CD4-positive, alpha-beta memory T cell (primary cell): ENCODE measurements at places on chromosomes 5 and 9. TPM values are rescaled to one million over a fixed set of nuclear protein-coding genes. Genes with fewer than 3 reads are reported as not detected.

DNA sequence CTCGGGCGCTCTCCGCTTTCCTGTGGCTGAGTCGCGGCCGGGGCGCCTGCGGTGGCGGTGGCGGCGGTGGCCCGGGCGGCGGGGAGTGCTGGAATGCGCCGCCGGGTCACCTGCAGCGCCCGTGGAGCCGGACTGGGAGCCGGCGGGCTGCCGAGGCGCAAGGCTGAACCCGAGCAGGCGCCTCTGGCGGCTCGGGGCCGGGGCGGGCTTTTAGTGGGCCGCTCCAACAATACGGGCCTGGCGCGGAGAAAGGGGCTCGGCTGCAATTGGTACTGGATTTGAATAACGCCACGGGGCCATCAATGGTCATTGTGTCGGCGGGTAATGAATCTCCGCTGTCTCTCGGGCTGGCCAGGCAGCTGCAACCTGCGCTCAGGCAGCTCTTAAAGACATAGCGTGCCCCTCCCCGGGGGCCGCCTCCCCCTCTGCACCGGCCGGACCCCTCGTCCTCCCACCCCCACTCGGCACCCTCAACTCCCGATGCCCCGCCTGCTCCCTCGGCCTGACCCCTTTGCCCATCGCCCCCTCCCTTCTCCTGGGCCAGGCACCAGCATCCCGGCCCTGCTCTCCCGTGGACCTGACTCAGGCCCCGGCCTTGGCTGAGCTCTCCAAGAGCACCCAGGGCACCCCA is 22.1 kb downstream of the URM1 start:
- DNase-seq = no peak

- DNase-seq = no peak
Measured at GRCh38 chr9:93673021-93673838, 96.8 kb downstream of the PHF2 start.

DNA sequence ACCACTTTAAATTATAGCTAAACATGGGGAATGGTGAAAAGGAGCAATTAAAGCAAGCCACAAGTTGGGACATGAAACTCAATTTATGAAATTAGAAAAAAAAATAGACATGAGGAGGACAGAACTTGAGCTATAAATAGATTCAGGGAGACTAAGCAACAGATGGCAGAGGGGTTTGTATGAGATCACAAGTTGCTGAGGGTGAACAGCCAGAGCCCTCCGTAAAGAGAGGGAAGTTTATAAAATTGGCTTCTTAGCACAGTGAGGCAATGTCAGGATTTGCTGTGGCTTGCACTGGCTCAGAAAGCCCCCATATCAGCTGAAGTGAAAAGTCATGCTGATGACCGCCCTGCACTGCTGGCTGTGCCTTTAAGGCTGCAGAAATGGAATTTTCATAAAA is 443.4 kb upstream of the CD180 start:
- DNase-seq = no peak

GRCh38 chr5:175854231-175855040 is 16.9 kb upstream of the CPLX2 start:
- DNase-seq = no peak

DNA sequence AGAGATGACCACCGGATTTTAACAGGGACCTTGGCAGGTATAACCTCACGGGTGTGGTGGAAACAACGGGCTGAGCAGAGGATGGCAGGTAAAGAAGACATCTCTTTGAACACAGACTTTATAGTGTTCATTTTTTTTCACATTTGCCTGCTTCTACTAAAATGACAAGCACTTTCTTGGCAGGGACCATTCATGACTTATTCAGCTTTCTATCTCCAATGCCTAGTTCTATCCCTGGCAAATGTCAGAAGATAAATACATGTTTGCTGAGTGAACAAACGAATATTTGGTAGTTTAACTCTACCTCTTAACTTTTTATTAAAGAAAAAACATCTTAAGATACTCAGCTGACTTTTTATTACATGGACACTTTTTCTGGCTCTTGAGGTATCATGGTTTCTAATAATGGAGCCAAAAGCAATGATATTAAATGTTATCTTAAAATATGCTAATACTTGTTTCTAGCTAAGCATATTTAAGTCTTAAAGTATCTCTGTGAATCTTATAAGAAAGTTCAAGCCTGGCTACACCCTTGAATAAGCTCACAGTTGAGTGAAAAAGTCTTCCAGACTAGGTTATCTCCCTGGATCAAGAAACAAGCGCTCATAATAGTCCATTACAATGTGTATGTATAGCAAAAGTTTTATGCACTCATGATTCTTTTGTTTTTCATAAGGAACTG is 8.5 kb downstream of the ELL2 start:
- DNase-seq = no peak

- DNase-seq = no peak
Measured at GRCh38 chr5:133298447-133298846, 246.6 kb downstream of the HSPA4 start.

DNA sequence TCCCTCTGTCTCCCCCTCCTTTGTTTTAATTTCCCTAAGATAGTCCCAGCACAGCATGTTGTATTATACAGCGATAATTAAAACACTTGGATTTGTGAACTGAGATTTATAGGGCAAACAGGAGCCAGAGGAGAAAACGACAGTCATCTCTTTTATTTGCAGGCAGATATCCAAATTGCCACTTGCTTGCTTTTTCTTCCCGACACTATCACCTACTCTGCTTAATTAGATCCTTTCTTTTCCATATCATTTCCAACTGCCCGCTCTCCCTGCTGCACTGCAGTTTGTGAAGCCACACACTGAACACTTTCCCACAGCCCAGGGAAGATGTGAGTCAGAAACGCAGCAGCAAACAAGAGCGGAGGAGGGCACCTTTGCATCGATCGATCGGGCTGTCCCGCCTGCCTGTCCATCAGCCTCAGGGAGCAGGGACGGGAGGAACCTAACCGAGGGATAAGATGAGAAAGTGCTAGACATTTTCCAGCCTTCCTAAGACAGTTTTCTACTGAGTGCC is 35.8 kb upstream of the SPRY4 start:
- DNase-seq = no peak

GRCh38 chr9:108772301-108772894 is 83.4 kb downstream of the ACTL7B start:
- DNase-seq = no peak

- peak; percentile 61 for DNase-seq
Measured at GRCh38 chr5:143435210-143435657, 31.7 kb upstream of the NR3C1 start.

- peak; percentile 24 for DNase-seq
Measured at GRCh38 chr5:90434116-90434714, 24.7 kb upstream of the CETN3 start.

DNA sequence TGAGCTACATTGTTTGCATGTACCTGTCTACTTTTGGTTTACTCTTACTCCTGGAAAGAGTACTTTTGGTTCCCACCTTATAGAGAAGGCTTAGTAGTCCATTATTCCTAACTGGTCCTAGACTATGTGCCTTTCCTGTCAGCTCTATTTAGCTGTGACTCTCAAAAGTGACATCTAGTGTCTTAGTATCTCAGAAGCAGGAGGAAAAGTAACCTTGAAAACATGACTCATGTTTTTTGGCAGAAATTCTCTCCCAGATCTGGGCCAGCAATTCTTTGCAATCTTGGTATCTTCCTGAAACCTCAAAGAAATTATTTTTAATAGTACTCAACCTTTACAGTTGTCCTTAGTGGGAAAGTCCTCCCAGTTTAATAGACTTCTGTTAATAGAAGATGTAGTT is 691.7 kb upstream of the SEMA6A start:
- DNase-seq = no peak

GRCh38 chr5:138498376-138498775 is 33.1 kb downstream of the EGR1 start:
- no peak for DNase-seq

GRCh38 chr9:68998812-68999211 is 15.1 kb downstream of the PRKACG start:
- no peak for DNase-seq

DNA sequence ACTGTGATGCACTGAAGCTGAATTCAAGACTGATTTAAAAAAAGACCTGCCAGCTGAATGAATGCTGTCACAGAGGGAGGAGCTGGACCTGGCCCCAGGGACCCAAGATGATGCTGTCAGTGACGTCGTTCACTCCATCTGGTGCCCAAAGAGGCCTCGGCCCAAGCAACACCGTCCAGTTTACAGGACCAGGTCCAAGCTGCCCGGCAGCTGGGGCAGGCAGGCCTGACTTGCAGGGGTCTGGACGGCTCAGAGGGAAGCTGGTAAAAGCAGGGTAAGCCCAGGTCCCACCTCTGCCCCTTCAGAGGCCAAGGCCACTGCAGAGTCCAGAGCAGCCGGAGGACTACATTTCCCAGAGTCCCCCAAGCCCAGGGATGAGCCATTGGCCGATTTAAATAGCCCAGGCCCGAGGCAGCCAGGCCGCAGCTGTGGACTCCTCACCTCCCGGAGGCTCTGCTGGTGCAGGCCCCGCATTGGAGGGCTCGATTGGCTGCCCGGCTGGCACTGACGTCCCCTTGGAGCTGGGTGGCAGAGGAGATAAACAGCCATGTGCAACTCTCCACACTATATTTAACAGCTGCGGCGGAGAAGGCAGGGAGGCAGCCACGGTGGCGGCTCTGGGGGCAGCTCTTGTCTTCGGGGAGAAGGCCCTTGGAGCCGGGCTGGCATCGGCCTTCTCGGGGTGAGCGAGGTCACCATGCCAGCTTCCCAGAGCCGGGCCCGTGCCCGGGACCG is at the start of gene PLPP7:
Gene PLPP7 (plus strand): TSS at position 423 of the 735 bp plus-strand sequence. CDS start 275 bp downstream, at position 698.
- no peak for DNase-seq

- no peak for DNase-seq
Measured at GRCh38 chr9:85041466-85042137, 372.1 kb downstream of the NTRK2 start.

DNA sequence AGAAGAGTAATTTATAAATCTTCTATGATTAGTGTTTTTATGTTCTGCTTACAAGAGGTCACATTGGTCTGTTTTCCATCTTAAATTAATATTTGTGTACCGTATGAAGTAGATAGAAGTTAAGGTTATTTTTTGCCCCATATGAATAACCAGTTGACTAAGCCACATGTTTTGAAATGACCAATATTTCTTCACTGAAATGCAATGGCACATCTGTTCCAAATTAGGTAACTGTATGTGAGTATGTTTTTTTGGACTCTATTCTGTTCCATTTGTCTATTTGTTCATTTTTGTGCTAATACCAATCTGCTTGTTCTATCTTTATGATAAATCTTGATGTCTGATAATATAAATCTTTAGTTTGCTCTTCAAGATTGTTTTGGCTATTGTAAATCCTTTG is 17.7 kb downstream of the JAK2 start:
- DNase-seq = no peak

- no peak for DNase-seq
Measured at GRCh38 chr9:122389195-122389594, 18.4 kb downstream of the PTGS1 start.

DNA sequence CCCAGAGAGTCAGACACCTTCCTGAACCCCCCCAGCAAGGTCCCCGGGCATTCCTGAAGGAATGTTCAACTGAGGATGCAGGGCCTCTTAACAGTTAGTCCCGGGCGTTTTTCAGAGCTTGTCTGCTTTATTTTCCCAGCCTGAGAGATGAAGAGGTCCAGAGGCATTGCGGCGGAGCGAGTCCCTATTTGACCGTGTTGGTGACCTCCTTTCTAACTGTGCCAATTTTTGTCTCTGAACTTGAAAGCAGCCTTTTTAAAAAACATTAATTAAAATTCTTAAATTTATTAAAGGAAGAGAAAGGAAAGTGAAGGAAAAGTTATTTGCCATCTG is 433 bp upstream of the PTAR1 start:
- DNase-seq = no peak

GRCh38 chr5:89721931-89722330 is 687.6 kb downstream of the CETN3 start:
- DNase-seq = no peak

- DNase-seq = no peak
Measured at GRCh38 chr5:113974976-113975375, 386.9 kb upstream of the KCNN2 start.

DNA sequence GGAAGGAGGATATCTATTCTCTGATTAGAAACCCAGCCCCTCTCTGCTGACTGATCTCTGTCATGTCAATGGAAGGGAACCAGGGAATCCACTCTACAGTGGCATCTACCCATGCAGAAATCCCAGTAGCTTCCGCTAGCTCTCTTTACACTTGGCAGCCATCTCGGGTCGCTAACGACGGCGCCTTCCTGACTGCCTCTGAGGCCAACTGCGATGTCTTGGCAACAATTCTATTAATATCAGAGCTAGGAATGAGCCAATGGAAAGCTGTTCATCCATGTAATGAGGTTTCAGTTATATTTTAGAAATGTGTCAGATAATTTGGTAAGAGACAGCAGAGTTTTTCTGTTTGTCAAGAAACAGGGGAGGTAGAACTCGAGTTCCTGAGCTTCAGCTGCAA is 67.6 kb upstream of the ATP10B start:
- DNase-seq = no peak

DNA sequence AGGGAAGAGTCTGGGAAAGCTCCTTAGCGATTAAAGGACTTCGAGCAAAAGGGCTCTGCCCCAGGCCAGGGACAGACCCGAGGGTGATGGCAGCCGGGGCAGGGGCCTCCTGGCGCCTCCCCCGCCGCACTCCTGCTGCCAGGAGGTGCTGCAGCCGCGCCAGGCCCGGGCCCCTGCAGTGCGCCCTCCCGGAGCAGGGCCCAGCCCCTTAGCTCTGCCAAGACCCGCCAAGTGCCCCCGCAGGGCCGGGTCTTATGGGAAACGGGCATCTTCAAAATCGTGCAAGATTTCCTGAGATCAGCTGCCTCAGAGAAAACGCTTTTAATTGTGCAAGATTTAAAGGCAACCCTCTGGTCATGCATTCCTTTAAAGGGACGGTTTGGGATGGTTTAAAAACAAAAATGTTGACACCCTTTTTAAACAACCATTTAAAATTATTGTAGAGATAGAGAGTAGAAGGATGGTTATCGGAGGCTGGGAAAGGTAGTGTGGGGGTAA is 52.4 kb downstream of the CDC14B start:
- no peak for DNase-seq

DNA sequence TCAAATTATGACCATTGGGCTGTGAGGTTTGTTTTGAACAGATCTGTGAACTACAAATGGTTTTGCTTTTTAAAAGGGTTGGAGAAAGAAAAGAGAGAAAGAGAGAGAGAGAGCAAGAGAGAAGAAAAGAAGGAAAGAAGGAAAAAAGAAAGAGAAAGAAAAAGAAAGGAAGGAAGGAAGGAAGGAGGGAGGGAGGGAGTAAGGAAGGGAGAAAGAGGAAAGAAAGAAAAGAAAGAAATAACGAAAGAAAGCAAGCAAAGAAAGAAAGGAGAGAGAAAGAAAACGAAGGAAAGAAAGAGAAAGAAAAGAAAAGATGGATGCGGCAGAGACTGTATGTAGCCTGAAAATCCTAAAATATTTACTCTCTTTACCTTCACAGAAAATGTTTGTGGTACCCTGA is 104.0 kb downstream of the PARP8 start:
- DNase-seq = no peak

GRCh38 chr5:130337179-130337888 is 433.1 kb downstream of the CHSY3 start:
- no peak for DNase-seq

- no peak for DNase-seq
Measured at GRCh38 chr9:76519075-76519835, 60.3 kb downstream of the GCNT1 start.

FAM221B gene
- polyA plus RNA-seq = not detected

CYLC2 gene
- not detected for polyA plus RNA-seq

REEP2 gene
- 0.57 TPM for polyA plus RNA-seq

CNTNAP3 gene
- not detected for polyA plus RNA-seq

SOX30 gene
- 0.52 TPM for polyA plus RNA-seq

RNF14 gene
- polyA plus RNA-seq = 52.0 TPM

IRX2 gene
- not detected for polyA plus RNA-seq

RPL37 gene
- 2,448 TPM for polyA plus RNA-seq

SLU7 gene
- 88.4 TPM for polyA plus RNA-seq

ORM2 gene
- not detected for polyA plus RNA-seq

IFNA2 gene
- polyA plus RNA-seq = not detected
